ENCODE measurements at places on chromosomes 13 and 19.
A peak's percentile ranks its signal among the peaks of the same experiment; 100 is the strongest.

- no peak for DNase-seq
Measured at GRCh38 chr13:80924596-80924995, 583.7 kb upstream of the SPRY2 start.

GRCh38 chr13:85254641-85255040, 544.6 kb downstream of the SLITRK6 start:
- DNase-seq: no peak

DNA sequence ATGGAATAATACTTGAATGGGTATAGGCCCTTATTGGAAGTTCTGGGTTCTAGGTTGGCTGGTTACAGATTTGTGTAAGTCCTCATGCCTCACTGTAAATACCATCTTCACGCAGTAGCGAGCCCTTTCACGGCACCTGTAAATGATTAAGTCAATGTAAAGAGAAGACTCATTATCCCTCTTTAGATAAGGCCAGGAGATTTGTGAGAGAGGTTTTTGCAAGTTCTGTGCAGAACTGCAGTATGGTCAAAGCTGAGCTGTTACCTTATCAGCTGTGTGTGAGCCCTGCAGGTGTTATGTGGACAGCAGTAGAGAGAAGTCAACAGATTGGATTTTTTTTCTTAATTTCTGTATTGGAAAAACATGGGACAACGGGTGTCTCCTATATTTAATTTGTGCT, 141.6 kb downstream of the SHISA2 start:
- DNase-seq: no peak

DNA sequence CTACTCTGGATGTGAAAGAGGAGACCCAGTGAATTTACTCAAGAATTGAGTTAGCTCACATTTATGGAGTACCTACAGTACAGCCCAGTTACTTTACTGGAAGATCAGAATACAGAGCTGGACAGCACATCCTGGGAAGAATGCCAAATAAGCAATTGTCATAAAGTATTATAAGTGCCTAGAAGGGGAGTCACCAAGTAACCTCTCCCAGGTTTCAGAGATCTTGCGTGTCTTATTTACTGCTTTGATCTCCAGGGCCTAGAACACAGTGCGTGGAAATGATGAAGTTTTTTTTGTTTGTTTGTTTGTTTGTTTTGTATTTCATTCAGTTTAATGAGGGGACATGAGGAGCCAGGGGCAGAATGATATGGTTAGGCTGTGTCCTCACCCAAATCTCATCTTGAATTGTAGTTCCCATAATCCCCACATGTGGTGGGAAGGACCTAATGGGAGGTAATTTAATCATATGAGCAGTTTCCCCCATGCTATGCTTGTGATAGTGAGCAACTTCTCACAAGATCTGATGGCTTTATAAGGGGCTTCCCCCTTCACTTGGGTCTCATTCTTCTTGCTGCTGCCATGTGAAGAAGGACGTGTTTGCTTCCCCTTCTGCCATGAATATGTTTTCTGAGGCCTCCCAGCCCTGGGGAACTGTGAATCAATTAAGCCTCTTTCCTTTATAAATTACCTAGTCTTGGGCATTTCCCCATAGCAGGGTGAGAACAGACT, 5.2 kb downstream of the GARRE1 start:
- DNase-seq: no peak

DNA sequence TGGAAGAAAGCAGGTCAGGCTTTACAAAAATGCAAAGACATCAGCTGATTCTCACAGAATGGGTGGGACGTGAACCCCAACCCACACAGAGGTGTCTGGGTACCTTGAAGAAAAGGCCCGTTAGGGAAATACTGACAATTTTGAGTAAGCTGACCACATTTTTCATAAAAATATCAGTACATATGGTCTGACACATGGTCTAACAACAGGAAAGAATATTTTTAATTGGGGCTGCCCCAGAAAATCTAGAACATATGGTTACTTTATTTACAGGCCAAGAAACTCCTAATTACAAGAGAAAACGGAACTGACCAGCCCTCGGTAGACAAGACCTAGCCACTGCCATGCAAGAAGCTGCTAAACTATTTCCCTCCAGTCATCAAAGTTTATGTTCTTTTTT, 48.7 kb upstream of the ITM2B start:
- DNase-seq: no peak

DNA sequence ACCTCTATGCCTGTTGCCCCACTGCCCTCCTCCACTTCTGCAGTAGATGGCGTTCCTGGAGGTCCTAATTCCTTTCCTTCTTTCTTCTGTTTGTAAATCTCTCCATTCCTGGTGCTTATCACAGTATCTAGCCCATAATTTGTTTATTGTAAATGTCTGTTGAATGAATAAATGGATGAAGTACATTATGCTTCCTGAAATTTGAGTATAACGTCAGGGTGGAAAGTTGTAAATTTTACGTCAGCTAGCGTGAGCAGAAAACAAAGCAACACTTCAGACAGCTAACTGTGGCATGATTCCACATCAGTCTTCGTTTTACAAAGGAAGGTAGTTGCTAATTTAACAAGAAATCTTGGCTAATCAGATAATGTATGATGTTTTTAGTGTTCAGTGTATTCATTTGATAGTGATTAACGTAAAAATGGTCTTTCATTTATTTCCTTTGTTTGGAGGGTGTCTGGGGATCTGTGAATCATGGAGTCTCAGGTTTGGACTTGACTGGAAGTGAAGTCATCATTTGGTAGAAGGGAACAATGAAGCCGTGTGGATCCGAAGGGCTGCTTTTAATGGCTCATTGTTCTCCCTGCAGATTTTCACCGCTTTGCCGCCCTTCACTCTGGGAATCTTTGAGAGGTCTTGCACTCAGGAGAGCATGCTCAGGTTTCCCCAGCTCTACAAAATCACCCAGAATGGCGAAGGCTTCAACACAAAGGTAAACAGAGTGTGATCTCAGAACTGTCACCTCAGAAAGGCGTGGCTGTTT, 215.1 kb downstream of the SHISA2 start:
- no peak for DNase-seq

DNA sequence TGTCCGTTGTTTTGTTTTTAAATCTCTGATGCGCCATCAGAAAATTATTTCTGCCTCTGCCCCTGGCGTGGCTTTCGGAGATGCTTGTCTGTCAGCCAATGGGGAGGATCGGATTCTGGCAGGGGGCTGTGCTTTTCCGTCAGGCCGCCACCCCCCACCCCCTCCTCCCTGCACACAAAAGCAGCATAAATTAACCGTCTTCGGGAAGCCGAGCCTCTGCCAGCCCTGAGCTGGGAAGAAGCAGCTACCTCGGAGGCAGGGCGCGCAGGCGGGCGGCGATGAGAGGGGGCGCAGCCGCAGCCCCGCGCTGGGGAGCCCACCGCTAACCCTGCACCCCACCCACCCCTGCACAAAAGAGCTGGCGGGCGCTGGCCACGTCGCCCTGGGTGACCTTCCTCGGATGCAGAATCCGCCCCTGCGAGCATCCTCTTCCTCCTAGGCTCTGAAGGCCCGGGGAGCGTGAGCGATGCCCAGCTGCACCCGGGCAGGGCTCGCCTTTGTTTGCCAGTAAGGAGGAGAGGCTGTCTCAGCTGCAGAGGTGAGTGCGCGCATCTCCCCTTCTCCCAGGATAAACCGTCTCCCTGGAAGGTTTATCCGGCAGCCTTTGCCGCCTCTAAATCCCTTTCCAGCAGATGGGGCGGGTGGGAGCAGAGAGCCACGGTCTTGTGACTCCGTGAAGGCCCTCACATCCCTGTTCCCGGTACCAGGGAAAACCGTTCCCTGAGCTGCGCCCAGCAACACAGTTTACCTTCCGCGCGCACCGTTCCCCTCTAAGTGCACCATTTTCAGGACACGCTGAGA, at the start of gene ATCAY:
Gene ATCAY (plus strand): TSS at position 215 of the 801 bp plus-strand sequence. CDS start 5,083 bp downstream, outside the sequence.
- DNase-seq: no peak

DNA sequence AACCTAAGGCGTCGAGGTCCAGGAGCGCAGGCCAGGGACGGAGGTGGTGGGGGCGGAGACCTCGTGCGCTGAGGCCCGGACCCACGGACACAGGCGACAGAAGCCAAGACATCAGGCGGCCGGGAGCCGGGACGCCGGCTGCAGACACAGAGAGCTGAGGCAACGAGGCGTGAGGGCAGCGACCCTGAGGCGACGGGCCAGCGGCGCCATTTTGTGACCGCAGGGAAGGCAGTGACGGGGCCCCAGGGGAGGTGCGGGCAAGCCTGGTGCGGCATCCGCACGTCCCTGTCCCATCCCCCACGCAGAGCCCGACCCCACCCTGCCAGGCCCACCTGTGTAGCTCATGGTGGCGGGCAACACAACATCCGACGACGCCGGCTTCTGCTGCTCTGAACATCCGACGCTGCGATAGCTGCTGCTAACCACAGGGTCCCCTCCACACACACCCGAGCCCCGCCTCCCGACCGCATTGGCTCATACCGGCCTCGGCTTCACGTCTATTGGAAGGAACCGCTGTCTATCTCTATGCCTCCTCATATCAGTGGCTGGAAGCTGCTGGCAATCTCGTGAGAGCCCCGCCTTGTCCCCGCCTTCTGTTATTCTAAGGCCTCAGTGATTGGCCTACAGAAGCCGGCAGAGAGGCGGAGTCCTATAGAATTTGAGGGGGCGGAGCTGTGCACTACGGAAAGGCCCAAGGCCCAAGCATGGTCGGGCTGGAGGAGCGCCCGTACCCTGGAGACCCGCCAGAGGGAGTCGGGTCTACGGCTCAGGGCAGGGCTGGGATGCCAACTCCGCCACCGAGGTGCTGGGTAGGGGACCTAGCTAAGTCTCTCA, at the start of gene AKAP8L:
Gene AKAP8L (minus strand): TSS at position 410 of the 834 bp plus-strand sequence. CDS start 65 bp downstream, at position 345.
- peak; percentile 97 for DNase-seq

- no peak for DNase-seq
Measured at GRCh38 chr13:50608370-50608769, 235.1 kb downstream of the DLEU7 start.

GRCh38 chr13:27839809-27840467, 47.7 kb downstream of the GSX1 start:
- no peak for DNase-seq

DNA sequence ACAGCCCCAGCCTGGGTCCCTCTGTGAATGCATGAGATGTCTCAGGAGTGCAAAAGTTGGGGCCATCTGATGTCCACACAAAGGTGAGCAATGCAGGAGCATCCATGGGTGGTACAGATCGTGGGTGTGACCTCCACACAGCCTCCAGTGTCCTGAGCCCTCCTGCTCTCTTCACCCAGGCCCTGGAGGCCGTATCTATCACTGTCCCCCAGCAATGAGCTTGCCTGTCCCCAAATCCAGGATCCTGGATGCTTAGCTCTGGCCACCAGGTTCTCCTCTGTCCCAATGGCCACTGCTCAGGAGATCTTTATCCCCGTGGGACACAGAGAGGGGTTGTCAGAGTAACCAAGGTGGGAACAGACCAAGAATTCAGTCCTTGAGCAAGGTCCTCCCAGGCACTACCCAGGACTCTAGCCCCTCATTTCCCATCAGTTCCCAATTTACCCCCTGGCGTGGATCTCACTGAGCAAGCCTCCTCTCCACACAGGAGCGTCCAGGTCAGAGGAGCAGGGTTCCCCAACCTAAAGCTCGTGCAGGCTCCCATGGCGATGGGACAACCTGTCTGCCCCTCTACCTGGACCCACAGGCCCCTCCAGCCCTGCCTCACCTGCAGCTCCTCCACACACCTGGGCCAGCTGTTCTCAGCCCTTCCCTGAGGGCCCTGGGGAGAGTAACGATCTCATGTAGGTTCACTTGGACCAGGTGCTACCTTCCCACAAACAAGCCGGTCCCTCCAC, 11.3 kb downstream of the CEACAM21 start:
- no peak for DNase-seq

GRCh38 chr19:49403404-49404187, 15.5 kb downstream of the KASH5 start:
- no peak for DNase-seq

DNA sequence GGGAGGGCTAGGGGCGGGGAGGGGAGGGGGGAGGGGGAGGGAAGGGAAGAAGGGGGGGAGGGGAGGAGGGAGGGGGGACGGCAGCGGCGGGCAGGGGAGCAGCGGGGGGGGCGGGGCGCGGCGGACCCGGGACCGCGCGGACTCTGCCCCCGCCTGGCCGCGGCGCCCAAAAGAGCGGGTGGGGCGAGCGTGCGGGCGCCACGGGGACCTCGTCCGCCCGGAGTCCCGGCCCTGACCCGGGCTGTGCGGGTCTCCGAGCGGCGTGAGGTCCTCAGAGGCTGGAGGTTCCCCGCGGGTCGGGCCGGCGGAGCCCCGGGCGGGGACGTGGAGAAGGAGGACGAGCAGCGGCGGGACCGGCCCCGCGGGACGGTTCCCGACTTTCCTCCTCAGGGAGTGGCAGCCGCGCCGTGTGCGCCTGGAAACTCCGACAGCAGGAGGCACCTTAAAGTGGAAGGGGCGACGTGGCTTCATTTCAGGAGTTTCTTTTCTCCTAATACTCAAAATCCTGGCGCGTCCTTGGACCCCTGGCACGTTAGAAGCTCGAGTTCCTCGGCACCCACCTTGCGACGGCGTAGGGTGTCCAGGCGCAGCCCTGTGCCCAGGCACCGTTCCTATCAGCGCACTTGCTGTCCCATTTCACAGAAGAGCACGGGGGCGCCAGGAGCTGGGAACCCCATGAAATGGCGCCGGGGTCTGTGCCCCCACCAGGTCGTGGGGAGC, 518 bp upstream of the PLPP2 start:
- DNase-seq: no peak

GRCh38 chr13:51494156-51494555, 41.3 kb upstream of the INTS6 start:
- DNase-seq: no peak

DNA sequence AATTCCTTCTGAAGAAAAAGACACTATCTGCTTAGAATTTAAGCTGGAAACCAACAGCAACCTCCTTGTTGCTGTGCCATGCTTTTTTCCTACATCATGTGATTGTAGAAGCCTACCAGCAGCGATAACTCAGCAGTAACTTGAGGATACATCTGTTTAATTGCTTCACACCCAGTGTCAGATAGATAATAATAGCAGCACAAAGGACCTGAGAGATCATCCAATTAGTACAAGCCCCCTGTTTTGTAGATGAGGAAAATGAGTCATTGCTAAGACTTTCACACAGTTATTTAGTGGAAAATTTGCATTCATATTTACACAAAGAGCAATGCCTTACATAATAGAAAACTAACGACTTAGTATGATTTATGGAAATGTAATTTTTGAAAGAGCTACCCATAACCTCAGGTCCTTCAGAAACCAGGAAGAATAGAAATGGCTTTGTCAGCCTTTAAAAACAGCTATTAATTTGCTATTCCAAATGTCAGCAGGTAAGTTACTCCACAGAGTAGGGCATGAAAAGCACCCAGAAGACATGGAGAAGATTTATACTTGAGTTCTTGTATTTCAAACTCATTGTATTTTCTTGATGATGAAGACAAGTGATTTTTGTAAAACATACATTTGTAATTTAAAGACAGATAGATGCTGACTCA, 93.7 kb upstream of the SGCG start:
- DNase-seq: no peak

DNA sequence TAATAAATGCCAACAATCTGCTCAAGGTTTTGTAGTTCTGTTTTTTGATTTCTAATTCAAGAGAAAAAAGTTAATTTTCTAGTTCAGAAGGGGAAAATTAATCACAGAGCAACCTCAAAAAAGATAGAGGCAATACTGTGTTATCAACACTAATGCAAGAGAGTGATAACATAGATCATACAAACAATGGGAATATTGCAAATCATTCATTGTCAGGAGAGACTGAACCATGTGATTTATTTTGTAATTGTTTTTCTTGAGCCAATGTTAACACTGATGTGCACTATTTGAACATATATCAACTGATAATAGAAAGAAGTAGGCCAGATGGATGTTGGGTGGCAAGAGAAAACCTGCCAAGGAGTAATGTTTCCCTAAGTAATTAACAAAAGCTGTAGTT, 19.9 kb downstream of the PCDH9 start:
- DNase-seq: no peak
